ENCODE measurements at places on chromosomes 2 and 18.

DNA sequence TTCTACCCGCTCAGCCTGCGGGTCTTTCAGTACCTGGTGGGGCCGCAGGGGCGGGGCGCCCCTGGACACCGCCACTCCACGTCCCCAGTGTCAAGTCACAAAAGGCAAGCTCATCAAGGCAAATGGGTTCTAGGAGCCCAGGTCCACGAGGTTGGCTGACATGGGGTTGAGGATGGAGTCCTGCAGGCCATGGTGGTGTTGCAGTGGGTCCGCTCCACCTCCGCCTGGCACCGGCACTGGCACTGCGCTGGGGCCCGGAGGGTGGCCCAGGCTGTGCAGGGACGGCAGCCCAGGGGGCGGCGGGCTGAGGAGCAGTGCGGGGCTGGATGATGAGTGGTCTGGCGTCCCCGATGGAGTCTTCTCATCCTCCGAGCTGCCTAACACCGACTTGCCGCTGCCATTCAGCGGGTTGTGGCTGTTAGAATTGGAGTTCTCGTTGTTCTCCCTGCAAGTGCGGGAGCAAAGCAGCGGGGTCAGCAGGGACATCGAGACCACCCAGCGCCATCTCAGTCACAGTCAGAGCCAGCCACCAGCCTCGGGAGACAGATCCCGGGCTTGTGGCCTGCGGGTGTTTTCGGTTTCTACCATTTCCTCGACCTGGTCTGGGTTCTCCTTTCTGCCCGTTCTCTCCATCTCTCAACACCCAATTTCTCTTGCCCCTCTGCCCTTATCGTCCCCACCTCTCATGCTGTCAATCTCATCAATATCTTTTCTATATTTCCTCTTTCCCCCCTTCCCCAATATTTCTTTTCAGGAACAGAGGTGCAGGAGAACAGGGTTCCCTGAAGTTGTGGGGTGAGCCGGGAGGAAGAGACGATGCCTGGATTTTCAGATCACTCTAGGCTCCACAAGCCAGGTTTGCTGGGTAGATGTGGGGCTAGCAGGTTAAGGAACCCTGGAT lies 3.0 kb downstream of the SIX2 start:
- no peak for DNase-seq

DNA sequence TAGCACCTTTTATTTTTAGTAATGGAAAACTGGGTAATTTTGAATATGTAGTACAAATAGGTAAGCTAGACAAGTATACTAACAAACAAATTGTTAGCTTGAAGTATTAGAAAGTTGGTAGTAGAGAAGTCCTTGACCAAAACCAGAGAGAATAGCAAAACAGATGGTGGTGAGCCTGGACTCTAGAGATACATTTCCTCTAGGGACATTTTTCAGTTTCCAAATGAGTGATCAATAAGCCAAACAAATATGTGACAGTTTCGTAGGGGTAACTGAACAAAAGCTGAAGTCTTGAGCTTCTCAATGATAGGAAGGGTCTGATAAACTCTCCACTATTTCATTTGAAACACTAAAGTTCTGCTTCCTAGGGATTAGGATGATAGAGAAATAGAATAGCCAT lies 692.0 kb upstream of the FAM98A start:
- DNase-seq: no peak

- DNase-seq: no peak
Observed at GRCh38 chr2:215748446-215748845, 264.9 kb downstream of the MREG start.

DNA sequence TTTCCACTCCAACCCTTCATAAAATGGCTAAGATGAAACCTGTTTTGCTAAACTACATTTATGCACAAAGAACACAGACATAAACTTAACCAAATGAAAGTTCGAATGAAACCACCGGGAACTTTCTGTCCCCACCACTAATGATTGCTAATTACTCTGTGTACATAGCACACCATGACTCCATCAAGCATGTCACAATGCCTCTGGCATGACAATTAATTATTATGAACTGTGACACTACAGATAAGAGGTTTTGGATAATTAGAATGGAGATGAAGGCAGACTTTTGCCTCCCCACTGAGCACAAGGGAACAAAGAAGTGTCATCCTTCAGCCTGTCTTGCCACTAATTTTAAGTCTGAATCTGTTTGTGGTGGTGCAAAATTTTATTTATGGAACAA lies 1.5 kb downstream of the DAPL1 start:
- DNase-seq: no peak

DNA sequence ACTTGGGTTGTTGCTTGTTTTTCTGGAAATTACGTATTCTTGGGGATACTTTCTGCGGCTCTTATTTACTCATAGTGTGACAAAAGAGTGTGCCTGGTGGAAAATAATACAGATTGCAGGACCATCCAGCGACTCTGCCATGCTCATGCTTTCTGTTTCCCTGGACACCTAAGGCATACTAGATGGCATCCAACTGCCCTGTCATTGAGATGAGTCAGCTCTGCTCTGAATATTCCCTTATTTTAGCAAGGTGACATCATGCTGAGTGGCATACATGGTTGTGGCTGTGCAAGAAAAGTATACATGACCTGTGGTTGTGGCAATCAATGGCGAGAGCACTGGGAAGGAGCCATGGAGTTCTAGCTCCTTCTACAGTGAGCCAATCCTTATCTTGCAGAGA lies 471.0 kb downstream of the TMEM182 start:
- no peak for DNase-seq

DNA sequence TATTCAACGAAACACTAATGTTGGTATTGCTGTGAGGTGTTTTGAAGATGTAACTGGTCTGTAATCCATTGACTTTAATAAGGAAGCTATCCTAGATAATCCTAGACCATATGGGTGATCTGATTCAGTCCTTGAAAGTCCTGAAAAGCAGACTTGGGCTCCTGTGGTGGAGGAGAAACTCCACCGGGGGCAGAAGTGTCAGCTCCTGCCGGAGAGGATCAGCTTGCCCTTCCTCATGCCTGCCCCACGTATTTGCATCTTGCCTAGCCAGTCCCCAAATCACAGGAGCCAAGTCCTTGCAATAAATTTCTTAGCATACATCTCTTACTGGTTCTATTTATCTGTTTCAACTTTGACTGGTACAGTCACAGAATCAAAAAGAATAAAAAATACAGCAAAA lies 144.2 kb upstream of the DLGAP1 start:
- DNase-seq: no peak

DNA sequence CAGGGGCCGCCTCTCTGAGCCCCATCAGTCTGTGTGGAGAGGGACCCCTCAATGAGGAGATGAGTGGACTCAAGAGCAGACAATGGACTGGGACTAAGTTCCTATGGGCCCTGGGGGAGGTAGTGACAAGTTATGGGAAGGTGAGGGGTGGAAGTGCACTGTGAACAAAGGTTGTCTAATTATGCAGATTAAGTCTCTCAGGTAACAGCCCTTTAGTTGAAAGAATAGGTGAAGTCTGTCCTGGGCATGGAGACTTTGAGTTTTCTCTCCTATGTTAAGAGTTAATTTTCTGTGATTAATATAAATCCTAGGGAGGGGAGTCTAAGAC lies 243.8 kb downstream of the FAM210A start:
- no peak for DNase-seq

DNA sequence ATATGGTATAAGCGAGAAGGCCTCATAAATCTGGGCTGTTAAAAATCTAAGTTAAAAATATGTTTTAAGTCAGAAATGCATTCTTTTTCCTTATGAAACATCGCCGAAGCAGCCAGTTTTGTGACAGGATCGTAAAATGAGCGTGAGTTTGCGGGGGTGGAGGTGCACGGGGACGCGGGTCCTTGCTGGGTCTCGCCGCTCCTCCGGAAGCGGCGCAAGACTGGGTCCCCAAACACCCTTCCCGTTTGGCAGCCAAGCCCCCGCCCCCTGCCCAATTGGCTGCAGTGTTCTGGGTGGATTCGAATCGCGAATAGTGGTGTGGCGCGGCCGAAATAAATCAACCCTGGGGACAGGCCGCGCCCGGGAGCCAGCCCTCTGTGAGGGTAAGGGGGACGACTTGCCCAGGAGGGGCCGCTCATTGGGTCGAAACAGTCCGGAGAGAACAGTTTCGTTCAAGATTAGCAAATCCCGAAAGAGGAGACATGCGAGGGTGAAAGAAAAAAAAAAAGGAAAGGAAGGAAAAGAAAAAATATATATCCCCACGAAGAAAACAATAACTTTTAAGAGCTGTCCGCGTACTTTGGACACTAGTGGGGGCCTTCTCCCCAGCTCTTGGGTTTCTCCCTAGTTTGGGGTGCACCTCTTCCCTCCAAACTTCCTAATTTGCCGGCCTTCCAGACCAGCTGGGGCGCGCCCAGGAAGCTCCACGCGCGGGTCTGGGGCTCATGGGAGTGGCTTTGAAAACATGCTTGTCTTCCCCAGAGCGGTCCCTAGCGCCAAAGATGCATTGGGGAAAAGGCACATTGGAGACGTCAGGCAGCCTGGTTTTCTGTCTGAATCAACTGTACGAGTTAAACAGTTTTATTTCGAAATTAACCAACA lies 3.1 kb upstream of the GATA6 start:
- DNase-seq: no peak

All from A172 (cell line).